ENCODE measurements at places on chromosomes 12 and 14. TPM values are rescaled to one million over a fixed set of nuclear protein-coding genes. Genes with fewer than 3 reads are reported as not detected.

HOXC4 gene
- not detected for total RNA-seq

TPPP2 gene
- not detected for total RNA-seq

CLEC6A gene
- total RNA-seq: not detected

CLEC14A gene
- total RNA-seq: 2.8 TPM

SLC5A8 gene
- not detected for total RNA-seq

PDE3A gene
- total RNA-seq: 0.18 TPM

IL26 gene
- not detected for total RNA-seq

TAS2R13 gene
- total RNA-seq: 0.90 TPM

RARG gene
- 7.9 TPM for total RNA-seq

DNA sequence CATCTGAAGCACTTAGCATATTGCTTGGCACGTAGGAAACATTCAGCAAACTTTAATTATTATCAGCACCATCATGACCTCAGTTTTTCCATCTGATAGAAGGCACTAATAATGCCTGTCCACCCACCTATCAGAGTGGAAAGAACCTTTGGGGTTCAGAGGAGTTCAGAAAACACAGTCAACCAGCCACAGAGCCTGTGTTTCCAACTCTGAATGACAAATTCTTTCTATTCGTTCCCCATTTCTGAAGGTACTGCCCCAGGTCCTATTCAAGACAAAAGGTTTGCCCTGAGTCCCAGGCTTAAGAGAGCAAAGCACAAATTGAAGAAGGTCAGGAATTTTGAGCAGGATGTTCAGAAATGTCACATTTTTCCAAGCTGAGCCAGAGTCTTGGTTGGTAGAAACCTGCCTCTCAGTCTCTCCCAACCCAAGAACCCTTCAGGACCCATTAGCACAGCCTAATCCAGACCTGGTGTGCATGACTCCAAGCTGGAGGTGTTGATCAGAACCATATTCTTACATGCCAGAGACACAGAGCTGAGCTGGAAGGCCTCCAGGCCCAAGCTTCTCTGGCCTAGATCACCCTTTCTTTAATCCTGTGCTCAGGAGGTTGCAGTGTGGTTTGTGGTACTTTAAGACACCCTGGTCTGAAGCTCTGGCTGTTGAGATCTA is 114.4 kb downstream of the TBX5 start:
- no peak overlapping the region for H3K4me3 ChIP-seq
- no peak overlapping the region for H3K27ac ChIP-seq
- H3K4me1 ChIP-seq: no peaks in the 10 kb centered on the region
- H3K27me3 ChIP-seq: peaks cover 18% of the 10 kb centered on the region

DNA sequence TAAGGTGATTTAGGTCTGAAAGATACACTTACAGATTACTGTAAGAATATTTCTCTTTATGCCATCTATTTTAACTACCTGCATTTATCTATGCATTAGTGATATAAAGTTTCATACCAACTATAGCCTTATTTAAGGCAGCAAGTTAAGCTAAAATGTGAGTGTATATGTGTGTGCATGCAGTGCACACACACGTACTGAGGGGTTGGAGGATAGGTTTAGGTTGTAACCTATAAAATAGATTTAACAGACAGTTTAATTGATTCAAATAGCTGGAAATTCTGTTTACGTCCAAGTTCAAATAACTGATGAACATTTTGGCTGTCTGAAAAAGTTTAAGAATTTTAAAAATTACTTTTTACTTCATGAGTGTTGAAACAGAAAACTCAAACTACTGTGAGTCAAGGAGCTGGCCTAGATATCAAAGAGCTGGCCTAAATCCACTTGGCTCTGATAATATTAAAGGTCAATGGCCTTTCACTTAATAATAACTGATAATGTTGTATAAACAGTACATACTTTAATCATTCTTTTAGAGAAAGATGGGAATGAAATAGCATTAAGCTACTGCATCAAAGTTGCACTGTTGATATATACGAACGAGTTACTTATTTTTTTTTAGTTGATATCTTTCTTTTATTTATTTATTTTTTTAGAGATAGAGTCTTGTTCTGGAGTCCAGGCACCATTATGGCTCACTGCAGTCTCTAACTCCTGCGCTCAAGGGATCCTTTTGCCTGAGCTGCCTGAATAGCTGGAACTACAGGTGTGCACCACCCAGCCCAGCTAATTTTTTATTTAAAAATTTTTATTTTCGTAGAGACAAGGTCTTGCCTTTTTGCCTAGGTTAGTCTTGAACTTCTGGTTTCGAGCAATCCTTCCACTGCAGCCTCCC is 13.8 kb upstream of the KCNJ8 start:
- no peaks in the 10 kb centered on the region for H3K4me1 ChIP-seq
- H3K36me3 ChIP-seq: no peaks in the 10 kb centered on the region

- H3K4me1 ChIP-seq: peaks cover 7% of the 10 kb centered on the region
- H3K27me3 ChIP-seq: no peaks in the 10 kb centered on the region
- no peak overlapping the region for H3K4me3 ChIP-seq
These were observed 6.5 kb upstream of the HCFC2 start for GRCh38 chr12:104057771-104058197.

GRCh38 chr12:24127919-24128721 is 178.7 kb upstream of the SOX5 start:
- no peak overlapping the region for H3K27ac ChIP-seq
- DNase-seq: no peak
- no peak overlapping the region for H3K4me3 ChIP-seq
- H3K27me3 ChIP-seq: no peaks in the 10 kb centered on the region
- H3K36me3 ChIP-seq: no peaks in the 10 kb centered on the region

Data from IMR-90 (cell line).